ENCODE measurements at places on chromosomes 6 and 20. TPM values are rescaled to one million over a fixed set of nuclear protein-coding genes. Genes with fewer than 3 reads are reported as not detected.
A peak's percentile ranks its signal among the peaks of the same experiment; 100 is the strongest.

Gene MOG
- total RNA-seq, result not detected

Gene POPDC3
- 19.4 TPM for total RNA-seq

Gene DEFB127
- not detected for total RNA-seq

Gene MDFI
- not detected for total RNA-seq

Gene BACH2
- total RNA-seq, result 0.64 TPM

Gene C6orf15
- not detected for total RNA-seq

Gene BEND3
- total RNA-seq, result 3.5 TPM

Gene NOX3
- not detected for total RNA-seq

GRCh38 chr6:134147034-134147533, 94.7 kb upstream of the SLC2A12 start:
- no peak for DNase-seq

DNA sequence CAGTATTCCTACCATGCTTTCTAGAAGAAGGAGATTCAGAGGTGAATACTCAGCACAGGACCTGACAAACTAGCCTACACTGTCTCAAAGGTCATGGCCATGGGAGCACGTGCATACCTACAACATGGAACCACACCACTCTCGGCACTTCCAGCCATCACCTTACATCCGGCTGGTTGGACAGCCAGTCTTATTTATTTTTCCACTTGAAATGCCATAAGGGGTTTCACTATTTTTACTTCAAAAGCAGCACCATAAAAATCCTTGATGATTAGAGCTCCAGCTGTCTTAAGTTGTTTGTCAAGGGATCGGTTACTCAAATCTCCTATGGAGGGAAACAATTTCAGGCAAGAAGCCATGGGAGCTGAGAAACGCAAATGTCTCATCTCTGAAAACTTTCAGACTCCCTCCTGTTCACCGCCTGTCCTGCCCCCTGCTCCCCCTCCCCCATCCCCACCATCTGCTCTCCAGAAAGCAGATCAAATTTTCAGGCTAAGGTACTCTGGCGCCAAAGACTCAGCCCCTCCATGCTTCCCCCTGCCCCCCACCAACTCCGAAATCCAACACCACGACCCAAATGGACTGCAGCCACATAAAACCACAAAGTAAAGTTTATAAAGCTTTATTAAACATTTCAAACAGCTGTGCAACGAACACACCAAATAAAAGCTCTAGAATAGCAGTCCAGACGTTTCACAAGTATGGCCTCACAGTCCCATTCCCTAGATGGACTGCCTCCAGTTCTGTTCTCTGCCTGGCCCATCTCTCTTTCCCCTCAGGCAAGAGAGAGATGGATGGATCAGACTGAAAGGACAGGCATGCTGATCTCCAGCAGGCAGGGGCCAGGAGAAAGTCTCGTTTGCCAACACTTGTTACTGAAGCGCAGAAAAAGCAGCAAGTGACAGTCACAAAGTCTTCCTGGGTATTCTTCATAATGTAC, 4.0 kb upstream of the NNAT start:
- peak; percentile 47 for DNase-seq

DNA sequence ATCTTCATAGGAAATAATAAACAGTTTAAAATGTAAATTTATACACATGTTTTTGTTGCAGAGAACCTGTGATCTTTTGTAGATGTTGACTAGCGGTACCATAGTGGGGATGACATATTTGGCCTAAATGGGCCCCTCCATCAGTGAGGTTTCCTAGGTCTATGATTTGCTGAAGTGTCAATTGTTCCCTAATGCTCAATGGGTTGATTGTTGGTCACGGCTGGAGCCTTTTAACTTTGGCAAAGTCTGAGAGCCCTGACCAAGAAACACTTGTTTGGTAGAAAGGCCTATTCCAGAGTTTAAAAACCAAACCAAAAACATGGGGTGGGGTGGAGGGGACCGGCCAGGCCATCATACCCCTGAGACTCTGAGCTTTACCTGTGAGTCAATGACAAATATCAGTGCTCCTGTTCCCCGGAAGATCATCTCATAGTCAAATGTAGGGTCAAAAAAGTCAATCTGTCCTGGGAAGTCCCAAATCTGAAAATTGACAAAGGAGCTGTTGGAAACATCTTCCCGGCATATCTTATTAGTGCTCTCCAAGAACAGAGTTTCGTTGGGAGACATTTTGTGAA, 25.1 kb downstream of the RRAGD start:
- no peak for DNase-seq

GRCh38 chr6:115370202-115370601, 690.5 kb downstream of the FRK start:
- no peak for DNase-seq

DNA sequence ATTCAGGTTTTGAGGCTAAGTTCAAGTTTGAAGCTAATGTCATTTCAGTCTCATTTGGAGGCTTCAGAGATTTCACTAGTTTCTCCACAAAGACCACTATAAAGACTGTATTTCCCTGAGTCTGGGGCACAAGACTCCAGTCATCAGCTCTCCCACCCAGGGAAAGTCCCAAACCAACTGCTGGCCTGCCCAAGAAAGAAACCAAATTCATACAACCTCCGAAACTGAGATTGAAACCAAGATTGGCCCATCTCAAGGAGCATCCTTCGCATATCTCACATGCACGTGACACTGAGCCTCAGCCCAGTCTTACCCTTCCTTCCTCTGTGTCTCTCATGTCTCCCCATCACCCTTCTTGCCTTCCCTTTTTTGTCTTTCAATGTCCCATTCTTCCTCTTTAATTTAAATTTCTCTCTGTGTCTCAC, 3.5 kb upstream of the LTA start:
- no peak for DNase-seq

DNA sequence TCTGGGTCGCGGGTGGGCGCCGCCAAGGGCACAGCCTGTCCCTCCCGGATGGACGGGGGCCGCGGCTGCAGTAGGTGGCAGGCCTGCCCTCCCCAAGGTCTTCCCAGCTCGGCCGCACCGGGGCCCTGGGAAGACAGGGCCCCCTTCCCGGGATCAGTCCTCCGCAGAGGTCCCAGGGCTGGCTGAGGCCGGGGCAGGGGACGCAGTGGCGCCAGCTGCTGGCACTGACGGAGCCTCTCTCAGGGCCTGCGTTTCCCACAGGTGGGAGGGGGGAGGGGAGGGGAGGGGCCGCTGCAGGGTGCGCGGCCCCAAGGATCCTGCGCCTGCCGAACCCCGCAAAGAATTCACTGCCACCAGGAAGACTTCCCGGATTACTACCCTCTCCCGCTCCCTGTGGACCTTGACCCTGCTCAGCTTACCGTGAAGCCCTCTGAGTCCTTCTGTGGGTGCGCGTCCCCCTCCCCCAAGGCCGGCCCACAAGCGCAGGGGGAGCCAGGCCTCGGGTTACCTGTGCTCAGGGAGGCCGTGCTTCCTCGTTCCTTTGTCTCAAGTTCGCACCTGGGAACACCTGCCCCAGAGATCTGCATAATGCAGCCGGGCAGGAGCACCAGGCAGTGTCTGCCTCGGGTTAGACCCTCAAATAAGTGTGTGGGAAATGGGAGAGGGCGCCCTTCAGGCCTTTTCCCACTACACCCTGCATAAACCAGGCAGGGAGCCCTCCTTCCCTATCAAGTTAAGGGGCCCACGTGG, 5.1 kb downstream of the LZTS3 start:
- DNase-seq, result no peak

DNA sequence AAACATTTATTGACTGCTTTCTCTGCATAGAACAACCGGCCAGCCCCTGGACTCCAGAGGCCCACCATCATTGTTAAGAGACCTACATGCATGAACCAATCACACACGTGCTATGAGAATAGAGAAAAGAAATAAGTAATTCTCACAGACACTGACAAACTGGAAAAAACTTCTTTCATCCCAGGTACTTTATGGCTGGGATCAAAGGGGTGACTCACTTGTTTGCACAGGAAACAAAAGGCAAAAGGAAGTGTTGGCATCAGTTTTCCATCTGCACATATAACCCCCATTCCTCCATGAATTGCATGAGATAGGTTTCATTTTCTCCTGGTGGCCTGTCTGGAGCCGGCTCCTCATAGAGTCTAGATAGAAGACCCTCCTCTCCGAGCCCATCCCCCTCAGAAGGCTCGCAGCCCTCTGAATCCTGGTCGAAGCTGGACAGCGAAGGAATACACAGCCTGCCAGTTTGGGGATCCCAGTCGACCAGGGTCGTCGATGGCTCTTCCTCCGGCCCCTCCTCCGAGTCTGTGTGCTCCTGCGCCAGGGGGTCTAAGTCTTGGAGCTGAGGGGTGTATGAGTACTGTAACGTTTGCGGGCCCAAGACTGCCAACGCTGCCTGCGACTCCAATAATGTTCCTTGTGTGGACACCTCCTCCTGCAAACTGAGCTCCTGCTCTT, 43.3 kb downstream of the IL20RA start:
- no peak for DNase-seq

DNA sequence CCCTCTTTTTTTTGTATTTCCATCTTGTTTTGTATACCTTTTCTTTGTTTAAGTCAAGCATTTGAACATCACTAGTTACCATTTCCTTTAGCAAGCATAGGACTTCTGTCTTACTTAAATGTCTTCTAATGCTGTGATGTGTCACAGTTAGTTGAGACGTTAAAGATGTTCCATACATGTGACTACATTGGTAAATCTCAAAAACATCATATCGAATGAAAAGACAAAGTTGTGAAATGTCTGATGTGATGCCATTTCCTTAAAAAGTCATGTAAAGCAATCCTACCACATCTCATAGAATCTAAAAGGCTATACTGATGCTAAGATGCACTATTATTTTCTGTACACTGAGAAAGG, 26.8 kb downstream of the SLC16A10 start:
- DNase-seq, result peak; percentile 4

GRCh38 chr20:32168184-32168910, 39.2 kb downstream of the PLAGL2 start:
- peak; percentile 63 for DNase-seq

DNA sequence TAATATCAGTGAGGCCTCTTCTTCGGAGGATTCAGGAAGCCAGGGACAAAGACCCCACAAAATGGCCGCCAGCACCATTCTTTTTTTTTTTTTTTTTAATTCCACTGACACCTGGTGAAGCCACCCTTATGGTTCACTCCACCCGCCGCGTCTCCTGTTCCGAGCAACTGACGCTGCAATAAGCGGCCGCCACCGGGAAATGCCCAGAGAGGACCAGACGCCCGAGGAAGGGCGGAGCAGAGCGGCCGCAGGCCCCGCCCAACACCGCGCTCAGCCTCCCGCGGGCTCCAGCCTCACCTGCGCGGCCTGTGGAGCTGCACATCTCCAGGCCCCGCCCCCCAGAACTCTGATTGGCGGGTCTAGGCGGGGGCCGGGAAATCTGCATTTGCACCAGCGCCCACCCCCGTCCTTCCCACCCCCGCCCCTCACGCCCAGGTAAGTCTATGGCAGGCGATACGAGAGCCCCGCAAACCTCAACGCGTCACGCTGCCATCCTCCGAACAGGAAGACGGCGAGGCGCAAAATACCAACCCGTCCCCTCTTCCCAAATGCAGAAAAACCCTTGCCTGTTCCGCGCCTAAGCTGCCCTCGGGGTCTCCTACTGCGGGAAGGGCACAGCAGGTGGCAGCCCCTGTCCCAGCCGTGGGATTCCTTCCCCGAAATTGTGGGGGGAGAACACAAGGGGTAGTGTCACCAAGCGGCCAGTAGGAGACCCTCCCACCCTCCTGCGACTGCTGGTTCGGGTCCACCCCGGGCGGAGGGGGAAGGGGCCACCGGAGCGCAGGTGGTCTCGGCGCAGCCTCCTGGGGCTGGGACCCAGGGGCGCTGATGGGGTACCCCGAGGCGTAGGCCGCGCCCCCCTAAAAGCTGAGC, 960 bp downstream of the ATP9A start:
- no peak for DNase-seq

DNA sequence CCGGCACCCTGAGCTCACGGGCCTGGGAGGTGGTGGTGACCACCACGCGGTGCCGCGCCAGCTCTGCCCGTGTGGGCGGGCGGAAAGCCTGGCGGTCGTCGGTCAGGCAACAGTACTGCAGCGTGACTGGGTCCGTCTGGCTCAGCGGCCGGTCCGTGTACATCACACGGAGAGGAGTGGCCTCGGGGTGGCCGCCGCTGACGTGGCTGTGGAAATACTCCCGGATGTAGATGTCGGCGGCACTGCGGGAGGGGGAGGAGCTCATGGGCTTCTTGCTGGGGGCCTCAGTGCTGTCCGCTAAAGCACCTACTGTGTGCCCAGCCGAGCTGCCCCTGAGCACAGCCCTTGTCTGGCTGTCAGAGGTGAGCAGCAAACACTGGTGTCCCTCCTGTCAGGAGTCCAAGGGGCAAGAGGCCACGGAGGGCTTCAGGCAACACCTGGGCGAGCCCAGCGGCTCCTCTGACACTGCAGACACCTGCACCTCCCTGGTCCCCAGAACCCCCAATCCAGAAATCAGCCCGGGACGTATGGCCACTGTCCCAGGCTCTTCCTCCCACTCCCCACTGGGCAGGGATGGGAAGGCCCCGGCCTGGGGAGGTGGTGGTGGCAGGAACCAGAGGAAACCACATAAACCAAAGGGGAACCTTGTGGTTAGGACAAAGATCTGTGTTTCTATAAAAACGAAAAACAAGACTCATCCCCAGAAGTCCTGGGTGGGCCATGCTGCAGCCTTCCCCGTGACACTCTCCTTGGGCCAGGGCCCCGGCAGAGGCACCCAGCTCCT, 6.5 kb downstream of the HELZ2 start:
- DNase-seq, result no peak

DNA sequence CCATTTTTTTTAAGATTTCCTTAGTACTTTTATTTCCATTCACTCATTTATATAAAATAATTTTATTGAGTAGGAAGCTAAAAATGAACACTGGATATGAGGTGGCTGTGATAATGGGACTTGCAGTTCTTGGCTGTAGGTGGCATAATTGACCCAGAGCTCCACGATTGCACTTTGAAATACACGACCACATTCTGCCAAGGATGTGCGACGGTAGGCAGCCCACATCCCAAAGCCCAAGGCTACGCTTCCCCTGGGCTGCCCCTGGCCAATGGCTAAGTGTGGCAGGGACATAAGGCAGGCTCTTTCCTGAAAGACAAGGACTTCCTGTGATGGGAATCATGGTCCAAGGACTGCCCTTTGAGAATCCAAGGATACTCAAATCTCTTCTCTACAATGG, 43.7 kb upstream of the ADTRP start:
- no peak for DNase-seq

GRCh38 chr6:27374824-27375612, 13.5 kb upstream of the ZNF391 start:
- peak; percentile 50 for DNase-seq

GRCh38 chr6:11064836-11065235, 20.7 kb upstream of the ELOVL2 start:
- DNase-seq, result no peak

DNA sequence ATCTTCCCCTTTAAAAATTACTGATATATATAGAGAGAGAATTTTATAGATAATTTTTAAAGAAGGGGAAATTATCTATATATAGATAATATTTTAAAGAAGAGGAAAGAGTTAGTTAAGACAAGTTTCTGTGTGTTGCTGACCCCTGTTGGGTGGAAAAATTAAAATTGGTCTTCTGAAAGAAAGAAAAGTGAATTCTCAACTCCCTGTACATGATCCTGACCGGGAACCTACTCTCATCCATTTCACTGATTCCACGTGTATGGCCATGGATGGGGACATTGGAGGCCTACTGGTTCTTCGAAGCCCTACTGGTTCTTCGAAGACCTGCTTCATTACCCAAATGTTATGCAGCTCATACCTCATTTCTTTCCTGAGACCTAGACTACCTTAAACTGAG, 53.0 kb upstream of the TCF21 start:
- DNase-seq, result peak; percentile 29

- peak; percentile 71 for DNase-seq
These were observed 110.7 kb upstream of the PHACTR1 start for GRCh38 chr6:12605888-12606345.

GRCh38 chr20:61753316-61753942, 312.3 kb downstream of the TAF4 start:
- peak; percentile 62 for DNase-seq

- DNase-seq, result no peak
These were observed 4.8 kb upstream of the IL17F start for GRCh38 chr6:52249078-52249477.
